ENCODE measurements at places on chromosomes 16 and 17.

GRCh38 chr17:4947411-4948165 is 742 bp downstream of the PFN1 start:
- ATAC-seq, result peak; percentile 18

DNA sequence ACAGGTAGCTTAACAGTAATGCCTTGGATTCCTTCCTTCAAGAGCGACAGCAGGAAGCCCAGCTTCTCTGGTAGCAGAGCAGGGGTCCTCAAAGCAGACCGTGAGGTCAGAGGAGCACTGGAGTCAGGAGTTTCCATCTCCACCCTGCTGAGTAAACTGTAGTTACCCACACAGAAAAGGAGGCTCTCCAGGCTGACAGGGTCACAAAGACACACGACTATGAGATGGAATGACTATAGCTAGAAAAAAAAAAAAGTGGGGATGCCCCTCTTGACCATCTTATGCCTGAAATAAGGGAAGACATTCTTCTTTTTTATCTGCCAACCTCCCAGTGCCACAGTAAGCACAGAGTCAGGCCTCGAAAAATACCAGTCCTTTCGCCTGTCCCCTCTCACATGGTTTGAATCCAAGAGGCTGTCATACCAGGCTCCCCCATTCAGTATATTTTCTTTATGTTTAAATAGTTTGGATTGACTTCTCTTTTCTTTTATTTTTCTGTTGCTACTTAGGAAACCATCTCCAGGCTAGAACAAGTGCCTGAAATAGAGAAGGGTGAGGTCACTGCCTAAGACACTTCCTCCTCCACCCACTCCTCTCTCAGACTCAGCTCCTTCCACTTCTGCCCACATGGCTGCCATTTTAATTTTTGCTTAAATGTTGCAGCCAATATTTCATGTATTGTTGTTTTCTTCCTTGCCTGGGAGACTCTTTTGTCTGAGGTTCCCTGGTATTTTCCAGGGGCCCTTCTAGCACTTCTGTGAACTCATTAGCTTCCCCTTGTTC is 707.4 kb downstream of the MAF start:
- ATAC-seq, result peak; percentile 51

DNA sequence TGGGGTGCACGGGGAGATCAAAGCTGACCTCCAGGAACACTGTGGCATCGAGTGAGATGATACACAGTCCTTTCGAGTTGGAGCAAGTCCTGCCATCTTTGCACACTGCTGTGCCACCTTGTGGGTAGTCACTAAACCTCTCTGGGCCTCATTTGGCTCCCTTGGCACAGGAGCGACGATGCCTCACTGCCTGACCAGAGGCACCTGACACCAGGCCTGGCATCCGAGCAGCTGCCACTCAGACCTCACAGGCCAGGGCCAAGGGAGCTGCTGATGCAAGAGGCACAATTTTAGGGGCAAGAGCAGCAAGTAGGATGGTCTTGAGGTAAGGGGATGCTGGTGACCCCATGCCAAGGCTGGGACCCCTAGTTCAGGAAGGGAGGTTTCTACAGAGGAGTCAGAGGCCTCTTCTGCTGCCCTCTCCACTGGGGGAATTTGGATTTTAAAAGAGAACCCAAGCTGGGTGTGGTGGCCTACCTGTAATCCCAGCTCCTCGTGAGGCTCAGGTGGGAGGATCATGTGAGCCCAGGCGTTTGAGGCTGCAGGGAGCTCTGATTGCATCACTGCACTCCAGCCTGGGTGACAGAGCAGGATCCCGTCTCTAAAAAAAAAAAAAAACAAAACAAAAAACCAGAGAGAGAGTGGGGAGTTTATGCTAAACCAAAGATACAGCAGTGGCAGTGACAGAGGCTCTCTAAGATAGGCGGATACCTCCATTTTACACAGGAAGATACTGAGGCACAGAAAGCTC is 6.7 kb upstream of the ADGRG1 start:
- ATAC-seq, result no peak

DNA sequence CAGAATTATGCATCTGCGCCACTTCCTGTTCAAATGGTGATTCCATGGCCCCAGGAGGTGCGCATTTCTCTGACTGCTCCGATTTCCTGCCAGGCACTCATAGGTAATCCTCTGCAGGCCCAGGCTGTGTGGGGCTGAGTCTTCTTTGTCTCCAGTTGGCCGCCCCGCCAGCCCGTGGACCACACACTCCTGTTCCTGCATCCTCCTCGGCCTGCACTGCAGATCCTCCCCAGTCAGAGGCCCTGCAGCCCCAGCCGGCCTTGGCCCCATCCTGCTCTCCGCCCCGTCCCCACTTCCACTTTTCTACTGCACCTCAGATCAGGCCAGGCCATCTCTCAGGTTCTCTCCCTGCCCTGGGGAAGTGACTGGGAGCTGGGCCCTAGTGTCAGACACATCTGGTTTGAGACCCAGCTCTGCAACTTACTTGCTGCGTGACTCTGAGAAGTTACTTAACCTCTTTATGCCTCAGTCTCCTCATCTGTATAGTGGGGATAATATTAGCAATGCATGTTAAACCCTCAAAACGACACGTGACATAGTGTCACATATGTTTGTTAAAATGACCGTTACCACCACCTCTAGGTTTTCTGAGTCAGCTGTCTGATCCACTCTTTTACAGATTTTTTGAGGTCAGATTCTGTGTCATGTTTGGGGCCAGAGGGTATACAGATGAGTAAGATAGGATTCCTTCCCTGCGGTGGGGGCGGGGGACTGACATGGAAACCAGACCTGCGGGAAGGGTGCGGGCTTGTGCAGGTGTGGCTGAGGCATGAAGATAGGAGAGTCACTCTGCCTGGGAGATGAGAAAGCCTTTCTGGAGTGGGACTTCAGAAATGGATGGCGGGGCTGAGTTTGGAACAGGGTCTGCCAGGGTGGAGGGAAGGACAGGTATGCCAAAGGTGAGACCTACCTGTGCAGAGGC is 12.8 kb downstream of the RAB11FIP4 start:
- peak; percentile 69 for ATAC-seq

GRCh38 chr17:661509-661908 is 53.1 kb downstream of the VPS53 start:
- ATAC-seq, result no peak

DNA sequence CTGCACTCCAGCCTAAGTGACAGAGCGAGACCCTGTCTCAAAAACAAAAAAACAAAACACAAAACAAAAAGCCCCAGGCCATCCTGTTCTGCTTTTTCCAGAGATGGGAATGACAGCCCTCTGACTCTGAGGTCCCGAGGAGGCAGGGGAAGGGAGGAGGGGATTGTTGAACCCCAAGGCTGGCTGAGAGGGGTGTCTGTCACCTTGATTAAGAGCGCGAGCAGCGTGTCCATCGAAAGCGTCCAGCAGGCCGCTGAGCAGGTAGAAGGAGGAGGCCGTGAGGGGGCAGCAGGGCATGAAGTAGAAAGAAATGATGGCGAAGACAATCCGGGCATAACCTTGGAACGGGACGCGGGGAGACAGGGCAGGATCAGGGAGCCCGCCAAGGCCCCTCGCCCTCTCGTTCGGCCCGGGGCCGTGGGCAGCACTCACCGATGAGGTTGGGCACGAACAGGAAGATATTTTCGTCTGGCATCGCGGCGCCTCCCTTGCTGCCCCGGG is 593 bp downstream of the CDIPT start:
- ATAC-seq, result no peak

GRCh38 chr16:68070249-68070730 is 14.9 kb upstream of the NFATC3 start:
- no peak for ATAC-seq

GRCh38 chr16:69867784-69868560 is 83.2 kb upstream of the CLEC18A start:
- no peak for ATAC-seq

- no peak for ATAC-seq
Measured at GRCh38 chr16:84427553-84427952, 59.2 kb downstream of the ATP2C2 start.
